CMK (cell line): ENCODE measurements at places on chromosomes 5 and 9.

- DNase-seq: no peak
These were observed 369.3 kb upstream of the TRPC7 start for GRCh38 chr5:136734628-136735027.

- no peak for DNase-seq
These were observed 4.0 kb downstream of the ANKRD33B start for GRCh38 chr5:10567781-10568321.

DNA sequence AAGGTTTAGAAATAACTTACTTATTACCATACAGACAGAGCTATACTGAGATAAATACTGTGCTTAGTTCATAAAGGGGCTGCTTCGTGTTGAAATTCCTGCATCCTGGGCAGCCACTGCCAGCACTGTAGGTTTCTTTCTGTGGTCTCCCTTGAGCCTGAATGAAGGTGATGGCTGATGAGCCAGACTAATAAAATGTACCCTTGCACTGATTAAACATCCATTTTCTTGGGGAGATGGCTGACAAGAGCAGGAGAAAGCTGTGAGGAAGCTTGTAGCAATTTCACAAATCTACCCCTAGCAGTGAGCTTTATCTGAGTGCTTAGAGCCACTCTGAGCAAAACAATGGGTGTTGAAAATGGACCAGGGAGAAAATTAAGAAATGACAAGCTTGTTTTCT, 23.3 kb upstream of the ZSWIM6 start:
- DNase-seq: no peak

- DNase-seq: no peak
These were observed 84.1 kb upstream of the DMRT1 start for GRCh38 chr9:757246-757881.

- no peak for DNase-seq
These were observed 72.3 kb downstream of the C9orf153 start for GRCh38 chr9:86187121-86187520.

- no peak for DNase-seq
These were observed 36.7 kb downstream of the CCDC192 start for GRCh38 chr5:127739807-127740384.

GRCh38 chr9:19975499-19975898, 186.7 kb upstream of the SLC24A2 start:
- DNase-seq: no peak

DNA sequence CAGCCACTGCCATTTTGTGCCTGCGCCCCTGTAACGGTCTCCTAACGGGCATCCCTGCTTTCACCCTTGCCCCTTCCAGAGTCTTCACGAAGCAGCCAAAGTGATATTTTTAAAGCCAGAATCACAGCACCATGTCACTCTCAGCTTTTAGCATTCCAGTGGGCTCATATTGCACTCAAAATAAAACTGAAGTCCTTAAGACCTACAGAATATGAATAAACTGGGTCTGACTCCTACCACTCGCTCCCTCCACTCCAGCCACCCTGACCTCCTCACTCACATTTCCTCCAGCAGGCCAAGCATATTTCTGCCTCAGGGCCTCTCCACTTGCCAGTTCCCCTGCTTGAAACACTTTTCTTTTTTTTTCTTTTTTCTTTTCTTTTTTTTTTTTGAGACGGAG, 2.4 kb upstream of the PDLIM7 start:
- no peak for DNase-seq

DNA sequence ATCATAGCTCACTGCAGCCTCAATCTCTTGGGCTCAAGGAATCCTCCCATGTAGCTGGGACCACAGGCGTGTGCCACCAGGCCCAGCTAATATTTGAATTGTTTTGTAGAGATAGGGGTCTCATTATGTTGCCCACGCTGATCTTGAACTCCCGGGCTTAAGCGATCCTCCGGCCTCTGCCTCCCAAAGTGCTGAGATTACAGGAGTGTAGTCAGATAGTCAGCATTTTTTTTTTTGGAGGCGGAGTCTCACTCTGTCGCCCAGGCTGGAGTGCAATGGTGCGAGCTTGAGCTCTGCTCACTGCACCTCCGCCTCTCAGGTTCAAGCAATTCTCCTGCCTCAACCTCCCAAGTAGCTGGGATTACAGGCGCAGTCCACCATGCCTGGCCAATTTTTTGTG, 1.6 kb upstream of the SAR1B start:
- no peak for DNase-seq

- no peak for DNase-seq
These were observed 66.9 kb downstream of the HMCN2 start for GRCh38 chr9:130332384-130332926.

DNA sequence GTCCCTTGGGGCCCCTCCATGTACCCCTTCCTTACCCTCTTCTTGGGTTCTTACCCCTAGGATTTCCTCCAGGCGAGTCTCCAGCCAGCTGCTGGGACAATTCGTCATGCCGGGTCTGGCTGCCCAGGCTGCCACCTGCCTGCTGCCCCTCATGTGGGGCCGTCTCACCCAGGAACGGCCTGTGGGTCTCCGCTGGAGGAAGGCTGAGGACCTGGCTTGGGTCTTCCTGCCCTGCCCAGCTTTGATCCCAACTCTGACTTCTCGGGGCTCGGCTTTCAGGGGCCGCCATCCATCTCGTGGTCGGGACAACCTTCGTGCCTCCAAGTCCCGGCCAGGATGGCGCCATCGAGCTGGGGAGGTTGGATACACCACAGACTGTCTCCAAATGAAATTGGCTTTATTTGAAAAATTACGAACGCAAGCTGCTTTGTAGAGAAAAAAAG, 38.1 kb downstream of the HMCN2 start:
- no peak for DNase-seq

DNA sequence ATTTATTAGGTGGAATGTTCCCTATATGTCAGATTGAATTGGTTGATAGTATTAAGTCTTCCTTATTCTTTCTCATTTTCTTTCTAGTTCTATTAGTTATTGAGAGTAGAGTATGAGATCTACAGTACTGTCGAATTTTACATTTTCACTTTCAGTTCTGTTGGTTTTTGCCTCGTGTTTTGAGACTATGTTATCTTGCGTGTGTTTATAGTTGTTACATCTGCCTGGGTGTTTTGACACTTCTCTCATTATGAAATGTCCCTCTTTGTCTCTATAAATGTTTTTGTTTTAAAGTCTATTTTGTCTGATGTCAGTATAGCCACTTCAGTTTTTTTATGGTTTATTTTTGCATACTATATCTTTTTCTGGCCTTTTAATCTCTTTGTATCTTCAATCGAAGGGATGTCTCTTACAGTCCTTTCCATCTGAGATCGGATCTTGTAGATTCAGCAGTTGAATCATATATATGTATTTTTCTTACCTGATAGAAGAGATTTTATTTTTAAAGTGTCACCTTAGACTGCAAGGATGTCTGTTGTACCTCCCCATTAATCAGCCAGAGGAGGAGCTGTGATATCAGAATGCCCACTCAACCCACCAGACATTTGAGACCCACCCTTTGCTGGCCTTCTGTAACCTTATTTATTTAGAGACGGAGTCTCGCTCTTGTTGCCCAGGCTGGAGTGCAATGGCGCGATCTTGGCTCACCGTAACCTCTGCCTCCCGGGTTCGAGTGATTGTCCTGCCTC, 20.7 kb downstream of the EHMT1 start:
- DNase-seq: no peak

DNA sequence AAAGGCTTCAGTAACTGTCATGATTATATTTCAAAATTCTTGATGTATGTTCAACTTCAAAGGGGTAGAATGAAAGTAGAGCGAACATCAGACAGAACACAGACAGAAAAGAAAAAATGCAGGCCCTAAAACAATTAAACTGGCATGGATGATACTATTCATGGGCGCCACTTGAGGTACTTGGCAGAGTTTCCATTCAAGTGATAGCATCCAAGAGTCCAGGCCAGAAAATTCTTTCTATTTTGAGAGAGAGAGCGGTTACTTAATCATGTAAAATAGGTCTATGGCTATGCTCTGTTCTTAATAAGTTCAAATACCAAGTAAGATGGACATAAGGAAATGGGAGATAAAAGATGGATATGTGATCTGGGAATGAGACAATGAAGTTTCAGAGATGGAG, 21.4 kb upstream of the PRR16 start:
- DNase-seq: no peak

DNA sequence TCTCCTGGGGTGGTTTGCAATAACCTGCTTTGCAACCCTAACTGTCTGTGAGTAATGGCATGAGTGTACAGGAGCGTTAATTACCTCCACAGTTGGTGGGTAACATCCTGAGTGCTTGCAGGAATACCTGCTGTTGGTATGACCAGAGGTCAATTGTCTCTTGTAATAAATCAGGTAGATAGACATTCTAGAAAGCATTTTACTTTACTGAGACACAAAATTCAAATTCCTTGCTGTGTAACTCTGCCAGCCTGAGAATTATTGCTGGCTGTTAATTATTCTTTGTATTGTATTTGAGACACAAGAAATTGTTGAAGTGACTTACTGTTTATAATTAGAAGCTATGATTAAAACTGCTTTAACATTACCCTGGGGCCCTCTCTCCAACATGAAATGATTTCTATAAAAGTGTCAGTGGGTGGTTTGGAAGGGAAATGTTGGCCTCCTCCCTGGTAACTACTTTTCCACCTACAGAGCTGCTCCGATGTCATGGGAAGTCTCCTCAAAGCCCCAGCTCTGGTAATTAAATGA, 150.8 kb upstream of the ADCY2 start:
- DNase-seq: no peak

- DNase-seq: no peak
These were observed 12.2 kb downstream of the INVS start for GRCh38 chr9:100111235-100111634.

GRCh38 chr9:89810431-89810830, 205.6 kb downstream of the GADD45G start:
- no peak for DNase-seq

- DNase-seq: no peak
These were observed 219.0 kb upstream of the PIK3R1 start for GRCh38 chr5:67996596-67996995.

- no peak for DNase-seq
These were observed 95.0 kb upstream of the NR5A1 start for GRCh38 chr9:124602204-124602603.

DNA sequence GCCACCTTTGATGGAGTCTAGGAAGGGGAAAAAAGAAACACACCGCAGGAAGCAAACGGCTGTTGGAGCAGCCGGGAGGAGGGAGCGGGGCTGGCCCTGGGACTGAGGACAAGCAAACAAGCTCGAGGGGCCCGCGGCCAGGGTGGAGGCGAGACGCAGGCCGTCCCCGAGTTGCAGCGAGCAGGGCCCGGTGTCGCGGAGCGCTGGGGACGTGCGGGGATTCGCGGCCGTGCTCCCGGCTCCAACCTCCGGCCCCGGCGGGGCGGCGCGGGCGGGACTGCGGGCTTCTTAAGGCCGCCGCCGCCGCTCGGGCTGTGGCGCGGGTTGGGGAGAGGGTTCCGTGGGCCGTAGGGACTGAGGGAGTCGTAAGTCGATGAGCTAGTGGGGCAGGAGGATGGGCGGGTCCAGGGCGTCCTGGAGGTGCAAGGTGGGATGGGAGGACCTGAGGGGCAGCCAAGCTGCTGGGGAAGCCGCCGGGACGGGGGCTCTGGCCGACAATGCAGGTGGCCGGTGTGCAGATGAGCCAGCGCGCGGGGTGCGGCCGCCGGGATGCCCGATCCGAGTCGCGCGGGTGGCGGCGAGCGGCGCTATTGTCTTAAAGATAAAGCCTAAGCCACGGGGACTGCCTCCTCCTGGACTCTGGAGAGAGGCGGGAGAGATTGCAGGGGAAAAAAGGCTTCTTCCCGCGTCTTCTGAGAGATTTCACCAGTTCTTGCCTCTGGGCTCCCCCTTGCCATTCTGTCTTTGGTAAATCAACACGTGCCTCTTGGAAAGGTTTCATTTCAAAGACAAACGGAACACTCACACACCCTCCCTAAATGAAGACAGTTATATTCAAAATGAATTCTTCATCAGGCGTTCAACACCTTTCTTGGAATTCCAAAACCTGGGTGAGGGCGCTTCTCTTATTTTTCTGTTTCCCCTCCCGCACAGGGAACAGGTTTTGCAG, 1.6 kb upstream of the HAPLN1 start:
- DNase-seq: no peak

- DNase-seq: no peak
These were observed 215.1 kb upstream of the RFX3 start for GRCh38 chr9:3740690-3741419.

DNA sequence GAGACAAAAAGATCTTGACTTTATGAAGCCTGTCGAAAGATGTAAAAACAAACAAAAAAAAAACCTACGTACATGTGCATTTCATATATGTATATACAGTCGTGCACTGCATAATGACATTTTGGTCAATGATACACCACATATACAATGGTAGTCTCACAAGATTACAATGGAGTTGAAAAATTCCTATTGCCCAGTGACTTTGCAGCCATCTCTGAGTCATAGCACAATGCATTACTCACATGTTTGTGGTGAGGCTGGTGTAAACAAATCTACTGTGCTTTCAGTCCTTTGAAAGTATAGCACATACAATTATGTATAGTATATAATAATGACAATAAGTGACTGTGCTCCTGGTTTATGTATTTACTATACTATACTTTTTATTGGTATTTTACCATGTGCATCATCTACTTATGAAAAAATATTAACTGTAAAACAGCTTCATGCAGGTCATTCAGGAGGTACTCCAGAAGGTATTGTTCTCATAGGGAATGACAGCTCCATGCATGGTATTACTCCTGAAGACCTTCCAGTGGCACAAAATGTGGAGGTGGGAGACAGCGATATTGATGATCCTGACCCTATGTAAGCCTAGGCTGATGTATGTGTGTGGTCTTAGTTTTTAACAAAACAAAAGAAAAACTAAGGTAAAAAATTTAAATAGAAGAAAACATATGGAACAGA, 73.7 kb upstream of the FST start:
- DNase-seq: no peak

GRCh38 chr9:79501546-79501945, 70.2 kb upstream of the TLE4 start:
- no peak for DNase-seq

GRCh38 chr9:107733523-107733894, 243.9 kb upstream of the KLF4 start:
- no peak for DNase-seq
